Stimulated activated CD8-positive, alpha-beta memory T cell treated with anti-CD3 and anti-CD28 coated beads, Interleukin-12 subunit alpha, Interleukin-12 subunit beta, amount 100 ng/mL, for 1 hour (primary cell): ENCODE measurements at places on chromosomes 5 and 9.

- DNase-seq: no peak
Measured at GRCh38 chr9:37593883-37594448, 1.6 kb upstream of the TOMM5 start.

DNA sequence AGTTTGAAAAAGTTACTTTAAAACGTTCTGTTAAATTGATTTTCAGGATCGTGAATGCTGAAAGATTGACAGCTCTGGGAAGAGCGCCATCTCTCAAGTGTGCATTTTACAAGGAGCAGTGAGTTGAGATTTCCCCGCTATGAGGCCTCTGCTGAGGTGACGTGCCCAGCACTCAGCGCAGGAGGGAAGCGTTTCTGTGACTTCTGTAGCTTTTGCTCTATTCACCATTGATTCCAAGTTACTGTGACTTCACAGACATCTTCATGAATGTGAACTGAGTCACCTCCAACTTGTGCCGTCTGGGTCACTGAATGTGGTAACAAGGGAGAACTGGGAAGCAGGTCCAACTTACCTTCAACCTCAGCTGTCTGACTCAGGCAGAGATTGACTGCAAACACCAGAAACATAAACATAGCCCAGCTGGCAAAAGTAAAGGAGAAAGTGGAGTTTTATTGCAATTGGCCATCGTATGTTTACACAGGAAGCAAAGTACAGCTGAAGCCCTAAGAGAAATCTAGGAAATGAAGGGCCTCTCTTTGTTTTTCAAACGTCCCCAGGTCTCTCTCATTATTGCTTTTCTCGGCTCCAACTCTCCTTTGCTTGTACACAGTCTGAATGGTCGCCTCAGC, 428.8 kb upstream of the CLINT1 start:
- DNase-seq: no peak

GRCh38 chr5:80707645-80708044, 52.9 kb upstream of the DHFR start:
- DNase-seq: no peak

GRCh38 chr5:68405784-68406743, 190.5 kb downstream of the PIK3R1 start:
- DNase-seq: no peak

DNA sequence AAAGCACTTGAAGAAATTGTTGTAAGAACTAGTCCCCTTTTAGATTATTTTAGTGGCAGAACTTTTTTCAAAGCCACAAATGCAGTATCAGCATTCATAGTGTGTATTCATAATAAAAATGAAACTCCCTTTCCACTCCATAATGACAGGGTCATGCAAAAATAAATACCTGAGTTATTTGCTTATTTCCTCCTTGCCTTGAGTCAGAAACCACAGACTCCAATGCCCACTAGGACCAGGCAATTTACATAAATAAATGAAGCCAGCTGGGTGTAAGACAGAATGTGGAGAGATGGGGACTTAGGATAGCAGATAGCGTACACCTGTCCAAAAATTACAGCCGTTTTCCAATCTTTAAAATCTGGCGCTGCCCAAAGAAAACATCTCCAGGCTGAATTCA, 417.8 kb downstream of the TMEM161B start:
- no peak for DNase-seq

GRCh38 chr5:155768332-155768731, 558.6 kb upstream of the SGCD start:
- DNase-seq: no peak

DNA sequence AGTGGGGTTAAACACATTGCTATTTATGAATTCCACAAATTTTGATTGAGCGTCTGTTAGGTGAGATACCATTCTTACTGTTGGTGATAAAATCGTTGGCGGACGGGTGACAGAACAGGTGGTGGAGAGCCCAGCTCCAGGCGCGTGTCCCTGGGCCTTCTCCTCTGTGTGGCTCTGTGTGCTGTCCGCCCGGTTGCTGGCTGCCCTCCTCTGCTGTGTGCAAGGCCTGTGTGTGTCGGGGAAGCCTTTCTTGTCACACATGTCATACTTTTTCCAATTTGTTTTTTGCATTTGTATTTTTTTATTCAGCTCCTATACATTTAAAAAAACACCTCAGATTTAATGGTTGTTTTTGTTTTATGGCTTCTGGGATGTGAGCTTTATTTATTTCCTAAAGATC, 33.9 kb downstream of the TENT4A start:
- no peak for DNase-seq

- DNase-seq: no peak
Measured at GRCh38 chr5:134877159-134877558, 3.0 kb downstream of the TXNDC15 start.

- no peak for DNase-seq
Measured at GRCh38 chr5:81817980-81818379, 67.1 kb upstream of the SSBP2 start.

DNA sequence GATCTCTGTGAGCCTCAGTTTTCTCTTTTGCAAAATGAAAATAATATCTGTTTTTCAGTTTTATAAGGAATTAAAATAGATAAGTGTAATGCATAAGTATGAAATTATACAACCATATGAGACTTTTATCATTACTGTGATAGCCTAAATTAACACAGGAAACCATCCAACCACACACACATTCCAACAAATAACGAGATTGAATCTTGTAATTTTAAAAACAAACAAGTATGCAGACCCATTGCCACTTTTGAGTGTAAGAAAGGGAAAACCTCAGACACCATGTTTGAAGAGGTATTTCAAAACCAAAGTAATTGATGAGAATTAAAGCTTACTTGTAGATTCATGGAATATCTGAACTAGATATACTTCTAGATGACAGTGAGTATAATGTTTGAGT, 32.0 kb downstream of the XRCC4 start:
- DNase-seq: no peak

- no peak for DNase-seq
Measured at GRCh38 chr9:129138476-129139232, 27.4 kb downstream of the PTPA start.

DNA sequence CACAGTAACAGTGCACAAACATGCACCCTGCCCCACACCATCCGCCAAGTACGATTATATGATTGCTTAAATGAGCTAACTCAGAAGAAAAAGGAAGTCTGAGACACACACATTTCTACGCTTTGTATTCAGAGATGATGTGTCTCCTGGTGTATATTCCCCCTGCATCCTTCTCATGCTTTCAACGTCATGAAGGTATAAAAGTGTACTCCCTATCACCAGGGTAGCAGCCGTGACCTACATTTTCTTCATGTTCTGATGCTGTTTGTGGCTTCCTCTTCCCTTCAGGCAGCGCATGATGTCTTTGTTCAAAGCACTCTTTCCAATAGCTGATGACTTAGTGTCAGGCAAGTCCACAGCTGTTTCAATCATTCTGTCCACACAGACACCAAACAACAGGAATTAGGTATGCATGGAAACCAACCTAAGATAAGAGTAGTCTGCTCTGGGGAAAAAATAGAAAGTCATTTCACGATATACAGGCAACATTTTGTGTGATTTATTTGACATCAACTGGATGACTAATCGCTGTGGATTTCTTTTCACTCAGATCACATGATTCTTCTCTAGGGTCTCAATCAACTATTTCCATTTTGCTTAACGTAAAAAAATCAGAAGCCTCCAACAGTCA, 269.4 kb upstream of the PTGER4 start:
- DNase-seq: peak; percentile 56

DNA sequence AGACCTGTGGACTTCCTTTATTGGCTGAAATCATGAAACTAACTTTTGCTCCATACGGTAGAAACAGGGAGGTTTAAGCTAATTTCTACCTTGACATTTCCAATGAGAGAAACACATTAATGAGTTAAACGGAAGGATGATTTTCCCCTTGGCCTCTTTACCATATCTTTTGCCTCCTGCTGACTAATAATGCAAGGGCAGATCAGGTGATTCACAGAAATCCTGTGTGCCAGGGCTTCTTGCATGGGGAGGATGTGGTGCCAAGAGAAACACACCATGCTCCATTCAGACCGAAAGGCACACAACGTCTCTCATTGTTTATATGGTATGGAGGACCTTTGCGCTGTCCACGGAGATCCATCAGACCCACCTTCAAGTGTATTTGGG, 17.4 kb upstream of the PRLR start:
- no peak for DNase-seq

- DNase-seq: no peak
Measured at GRCh38 chr9:99187311-99187710, 34.4 kb downstream of the ALG2 start.

GRCh38 chr5:103561685-103562452, 720 bp downstream of the NUDT12 start:
- DNase-seq: no peak

DNA sequence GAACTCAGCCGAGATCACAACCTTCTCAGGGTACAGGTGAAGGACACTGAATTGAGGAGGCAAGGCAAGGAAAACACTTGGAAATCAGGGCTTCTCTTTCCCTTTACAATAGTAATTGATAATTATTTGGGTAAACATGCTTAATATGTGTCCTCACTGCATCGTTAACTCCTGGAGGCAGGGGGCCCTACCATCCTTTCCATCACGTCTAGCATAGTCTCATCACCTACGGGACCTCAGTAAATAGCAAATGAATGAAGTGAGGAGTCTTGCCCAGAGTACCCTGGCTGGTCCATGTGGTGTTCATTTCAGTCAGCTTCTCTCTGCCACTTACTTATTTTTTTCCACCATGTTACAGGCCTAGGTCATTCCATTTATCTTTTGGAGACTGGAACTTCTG, 2.3 kb downstream of the F2RL1 start:
- no peak for DNase-seq

DNA sequence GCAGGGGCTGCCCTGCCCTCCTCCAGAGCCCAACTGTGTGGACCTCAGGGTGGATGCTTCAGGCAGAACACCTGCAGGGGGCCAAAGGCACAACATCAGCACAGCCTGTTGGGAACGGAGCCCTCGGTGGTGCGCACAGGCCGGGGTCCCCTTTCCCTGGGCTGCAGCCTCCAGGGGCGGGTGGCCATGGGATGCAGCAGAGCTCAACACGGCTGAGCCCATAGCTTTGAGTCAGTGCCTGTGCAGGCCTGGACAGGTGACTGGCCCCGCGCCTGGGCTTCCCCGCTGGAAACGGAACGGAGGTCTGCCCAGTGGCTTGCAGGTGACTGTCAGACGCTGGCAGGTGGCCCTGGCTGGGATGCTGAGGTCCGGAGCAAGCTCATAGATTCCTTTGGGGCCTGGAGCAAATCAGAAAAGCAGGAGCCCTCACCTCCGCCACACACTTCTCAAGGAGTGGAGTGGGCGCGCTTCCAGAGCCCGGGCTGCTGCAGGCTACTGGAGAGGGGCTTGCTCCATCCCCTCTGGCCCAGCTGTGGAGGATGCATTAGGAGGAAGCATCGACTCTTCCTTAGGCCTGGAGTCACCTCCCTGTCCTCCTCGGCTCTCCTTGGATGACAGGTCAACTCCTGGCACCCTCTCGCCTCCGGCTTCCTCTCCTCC, 69.8 kb upstream of the RNU6ATAC start:
- DNase-seq: no peak
